ENCODE measurements at places on chromosomes 16 and 17. TPM values are rescaled to one million over a fixed set of nuclear protein-coding genes. Genes with fewer than 3 reads are reported as not detected.

SEC14L5 gene
- total RNA-seq, result 0.05 TPM

- no peak overlapping the region for H3K27ac ChIP-seq
- peaks cover 2% of the 10 kb centered on the region for H3K27me3 ChIP-seq
- no peaks in the 10 kb centered on the region for H3K36me3 ChIP-seq
- DNase-seq, result no peak
- no peak overlapping the region for H3K4me3 ChIP-seq
- H3K4me1 ChIP-seq, result peaks cover 7% of the 10 kb centered on the region
Measured at GRCh38 chr16:55700961-55701360, 45.2 kb downstream of the SLC6A2 start.

DNA sequence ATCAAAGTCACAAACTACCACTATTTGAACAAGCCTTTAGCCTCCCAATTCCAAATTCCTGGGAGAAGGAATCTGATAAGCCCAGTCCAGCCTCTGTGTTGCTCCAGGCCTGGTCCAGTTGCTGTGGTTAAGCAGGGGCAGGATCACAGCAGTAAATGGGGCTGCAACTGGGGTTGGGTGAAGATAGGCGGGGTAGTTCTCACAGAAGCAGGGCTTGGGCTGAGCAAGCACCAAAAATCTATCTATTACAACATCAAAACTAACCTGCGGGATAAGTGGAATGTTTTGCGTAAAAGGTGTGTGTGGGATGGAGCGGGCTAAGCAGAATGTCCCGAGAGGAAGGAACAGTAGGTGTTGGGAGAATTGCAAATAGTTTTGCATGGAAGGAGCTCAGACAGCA lies 23.0 kb upstream of the RNF135 start:
- no peak overlapping the region for H3K4me3 ChIP-seq
- peaks cover 3% of the 10 kb centered on the region for H3K27me3 ChIP-seq
- H3K4me1 ChIP-seq, result no peaks in the 10 kb centered on the region
- no peak for DNase-seq
- H3K36me3 ChIP-seq, result no peaks in the 10 kb centered on the region
- no peak overlapping the region for H3K27ac ChIP-seq

GRCh38 chr17:15247891-15248529 lies 17.1 kb downstream of the PMP22 start:
- H3K27ac ChIP-seq, result peak overlapping the region; percentile 24
- H3K27me3 ChIP-seq, result no peaks in the 10 kb centered on the region
- H3K4me1 ChIP-seq, result peaks cover 33% of the 10 kb centered on the region
- no peak overlapping the region for H3K4me3 ChIP-seq

DNA sequence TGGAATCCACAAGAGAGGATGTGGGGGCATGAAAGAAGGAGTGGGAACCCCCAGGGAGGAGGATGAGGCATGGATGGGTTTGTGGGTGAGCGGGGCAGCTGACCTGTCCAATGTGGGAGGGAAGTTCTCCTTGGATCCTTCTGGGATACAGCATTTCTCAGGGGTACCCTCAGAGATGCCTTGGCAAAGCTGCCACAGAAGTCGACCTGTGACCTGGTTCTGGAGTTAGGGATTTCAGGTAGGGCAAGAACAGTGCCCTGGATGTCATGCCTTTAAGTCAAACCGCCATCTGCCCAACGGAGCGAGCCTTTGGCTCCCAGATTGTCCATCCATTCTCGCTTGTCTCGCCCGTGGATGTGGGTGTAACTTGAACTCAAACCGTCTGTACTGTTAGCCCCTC lies 30.0 kb downstream of the WSCD1 start:
- H3K4me3 ChIP-seq, result peak overlapping the region; percentile 28
- H3K36me3 ChIP-seq, result peaks cover 30% of the 10 kb centered on the region
- peaks cover under 1% of the 10 kb centered on the region for H3K27me3 ChIP-seq
- H3K27ac ChIP-seq, result no peak overlapping the region
- peaks cover 53% of the 10 kb centered on the region for H3K4me1 ChIP-seq

DNA sequence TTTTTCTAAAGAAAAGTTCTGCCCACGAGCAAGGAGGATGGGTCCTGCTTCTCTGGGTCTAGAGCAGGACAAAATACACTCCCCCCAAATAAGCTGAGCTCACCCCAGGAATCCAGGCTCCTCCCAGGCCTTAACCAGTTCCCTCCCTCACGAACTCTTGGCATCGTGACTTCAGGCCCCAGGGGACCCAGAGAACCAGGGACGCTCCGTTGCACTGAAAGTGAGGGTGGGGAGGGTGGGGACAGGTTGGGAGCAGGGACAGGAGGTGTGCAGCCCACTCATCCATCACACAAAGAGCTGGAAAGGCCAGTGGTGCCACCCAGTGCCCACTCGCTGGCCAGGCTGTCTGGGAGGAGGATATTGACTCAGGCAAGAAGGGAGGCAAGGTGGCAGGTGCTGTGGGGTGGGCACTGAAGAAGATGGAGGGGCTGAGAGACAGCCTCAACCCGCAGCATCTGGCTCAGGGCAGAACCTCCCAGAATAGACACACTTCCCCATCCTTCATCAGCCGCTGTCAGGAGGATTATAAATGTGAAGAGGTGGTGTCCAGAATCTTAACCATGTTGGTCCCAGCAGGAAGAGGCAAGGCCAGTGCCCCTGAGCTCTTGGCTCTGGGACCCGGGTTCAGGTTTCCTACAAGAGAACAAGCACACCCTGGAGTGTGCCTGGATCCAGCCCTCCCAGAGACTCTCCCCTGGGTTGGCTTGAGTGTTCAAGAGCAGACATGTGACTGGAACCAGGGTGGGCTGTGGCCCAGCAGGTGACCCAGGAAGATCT lies 67.9 kb upstream of the RPL38 start:
- no peak overlapping the region for H3K4me3 ChIP-seq
- no peak for DNase-seq
- H3K27ac ChIP-seq, result no peak overlapping the region
- no peaks in the 10 kb centered on the region for H3K27me3 ChIP-seq
- no peaks in the 10 kb centered on the region for H3K4me1 ChIP-seq
- H3K36me3 ChIP-seq, result peaks cover 4% of the 10 kb centered on the region
